ENCODE measurements at places on chromosomes 3 and 15.

- DNase-seq = no peak
Observed at GRCh38 chr15:89777782-89778380, 1.7 kb downstream of the MESP2 start.

GRCh38 chr15:77671362-77672056 lies 38.8 kb upstream of the LINGO1 start:
- no peak for DNase-seq

GRCh38 chr3:98954791-98955604 lies 53.5 kb upstream of the DCBLD2 start:
- no peak for DNase-seq

- DNase-seq = no peak
Observed at GRCh38 chr3:58531555-58531954, 5.4 kb downstream of the ACOX2 start.

DNA sequence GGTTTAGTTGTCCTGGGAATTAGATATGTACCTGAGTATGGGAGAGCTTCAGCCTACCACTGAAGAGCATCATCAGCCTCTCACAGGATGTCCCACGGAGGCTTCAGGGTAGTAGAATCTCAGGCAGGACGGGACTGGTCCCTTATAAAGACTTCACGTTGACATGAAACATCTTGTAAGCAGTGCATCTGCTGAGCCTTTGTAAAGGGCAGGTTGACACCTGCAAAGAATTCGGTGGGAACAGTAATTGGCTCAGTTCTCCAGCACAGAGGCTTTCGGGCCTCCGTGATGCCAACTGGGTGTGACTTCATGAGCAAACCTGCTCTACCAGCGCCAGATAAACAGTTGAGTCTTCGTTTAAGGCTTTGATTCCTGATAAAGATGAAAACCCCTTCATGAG lies 26.9 kb upstream of the AVEN start:
- no peak for DNase-seq

Data from erythroblast (primary cell).